HCT116 (cell line): ENCODE measurements at places on chromosomes 3 and 15. TPM values are rescaled to one million over a fixed set of nuclear protein-coding genes. Genes with fewer than 3 reads are reported as not detected.
A peak's percentile ranks its signal among the peaks of the same experiment; 100 is the strongest.

DNA sequence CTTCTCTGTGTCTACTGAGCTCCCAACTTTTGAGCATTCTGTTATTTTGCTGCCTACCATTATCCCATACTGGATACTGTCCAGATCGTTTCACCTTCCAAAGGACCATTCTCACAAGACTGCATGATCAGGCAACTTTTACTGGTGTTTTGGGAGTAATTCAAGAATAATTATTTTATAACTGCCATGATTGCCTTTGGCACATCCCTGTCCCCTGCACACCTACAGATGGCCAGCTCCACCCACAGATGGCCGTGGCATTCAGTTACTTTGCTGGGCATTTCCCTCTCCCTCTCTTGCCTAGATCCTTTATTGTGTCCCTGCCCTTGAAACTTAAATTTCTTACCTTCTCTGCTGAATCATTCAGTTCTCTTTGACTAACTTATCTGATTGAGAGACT, 263.9 kb downstream of the DIPK2A start:
- H3K4me1 ChIP-seq, result no peaks in the 10 kb centered on the region
- H3K27me3 ChIP-seq, result no peaks in the 10 kb centered on the region
- no peak overlapping the region for H3K27ac ChIP-seq
- no peak overlapping the region for H3K4me3 ChIP-seq
- no peaks in the 10 kb centered on the region for H3K36me3 ChIP-seq

- H3K27me3 ChIP-seq, result peaks cover 39% of the 10 kb centered on the region
- no peak for DNase-seq
Observed at GRCh38 chr15:60079210-60079609, 75.1 kb downstream of the FOXB1 start.

- H3K27me3 ChIP-seq, result no peaks in the 10 kb centered on the region
- H3K4me1 ChIP-seq, result no peaks in the 10 kb centered on the region
- no peak overlapping the region for H3K4me3 ChIP-seq
- no peak overlapping the region for H3K27ac ChIP-seq
Observed at GRCh38 chr15:37135225-37135624, 34.9 kb upstream of the MEIS2 start.

TRPC1 gene
- 6.1 TPM for total RNA-seq

DNA sequence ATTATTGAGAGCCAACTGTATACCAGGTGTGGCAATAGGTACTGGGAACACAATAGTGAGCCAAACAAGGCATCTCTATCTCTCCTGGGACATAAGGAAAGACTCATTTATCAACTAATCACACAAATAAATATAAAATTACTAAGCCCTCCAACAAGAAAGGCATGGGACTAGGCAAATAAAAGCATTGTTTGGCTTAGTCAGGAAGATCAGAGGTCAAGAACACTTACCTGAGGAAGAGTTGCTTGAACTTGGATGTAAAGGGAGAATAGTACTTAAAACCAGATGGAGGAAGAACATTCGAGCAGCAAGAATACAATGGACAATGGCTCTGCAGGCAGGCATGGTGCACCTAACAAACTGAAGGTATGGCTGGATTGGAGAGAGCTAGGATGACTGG, 300.7 kb downstream of the WDR72 start:
- H3K36me3 ChIP-seq, result no peaks in the 10 kb centered on the region
- H3K27ac ChIP-seq, result no peak overlapping the region
- DNase-seq, result no peak
- no peaks in the 10 kb centered on the region for H3K27me3 ChIP-seq
- no peak overlapping the region for H3K4me3 ChIP-seq

DNA sequence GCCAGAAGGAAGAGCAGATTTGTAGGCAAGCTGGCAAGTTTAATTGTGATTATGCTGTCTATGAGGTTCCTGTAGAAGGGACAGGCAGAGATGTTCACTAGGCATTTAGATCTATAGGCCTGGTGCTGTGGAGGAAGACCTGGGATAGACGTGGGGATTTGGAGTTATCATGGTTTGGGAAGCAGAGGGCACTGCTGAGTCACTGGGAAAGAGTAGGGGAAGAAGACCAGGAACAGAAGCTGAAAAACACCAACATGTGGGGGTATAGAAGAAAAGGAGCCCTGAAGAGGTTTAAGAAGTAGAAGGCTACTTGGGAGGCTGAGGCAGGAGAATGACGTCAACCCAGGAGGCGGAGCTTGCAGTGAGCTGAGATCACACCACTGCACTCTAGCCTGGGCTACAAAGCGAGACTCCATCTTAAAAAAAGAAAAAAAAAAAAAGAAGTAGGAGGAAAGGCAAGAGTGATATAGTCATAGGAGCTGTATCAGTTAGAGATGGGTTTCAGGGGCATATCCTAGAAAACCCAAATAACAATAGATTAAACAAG, 19.3 kb downstream of the GRK7 start:
- no peak overlapping the region for H3K4me3 ChIP-seq
- peak; percentile 22 for DNase-seq
- no peaks in the 10 kb centered on the region for H3K36me3 ChIP-seq
- no peaks in the 10 kb centered on the region for H3K4me1 ChIP-seq
- no peaks in the 10 kb centered on the region for H3K27me3 ChIP-seq

GRCh38 chr15:41557673-41558399, 1.2 kb upstream of the TYRO3 start:
- H3K36me3 ChIP-seq, result no peaks in the 10 kb centered on the region
- H3K27me3 ChIP-seq, result no peaks in the 10 kb centered on the region

- H3K4me3 ChIP-seq, result no peak overlapping the region
- no peak overlapping the region for H3K27ac ChIP-seq
- DNase-seq, result no peak
- H3K4me1 ChIP-seq, result no peaks in the 10 kb centered on the region
Observed at GRCh38 chr3:137767538-137768360, 3.6 kb downstream of the SOX14 start.

AADACL2 gene
- not detected for total RNA-seq

LINGO1 gene
- total RNA-seq, result 15.6 TPM

SPESP1 gene
- total RNA-seq, result not detected

DNA sequence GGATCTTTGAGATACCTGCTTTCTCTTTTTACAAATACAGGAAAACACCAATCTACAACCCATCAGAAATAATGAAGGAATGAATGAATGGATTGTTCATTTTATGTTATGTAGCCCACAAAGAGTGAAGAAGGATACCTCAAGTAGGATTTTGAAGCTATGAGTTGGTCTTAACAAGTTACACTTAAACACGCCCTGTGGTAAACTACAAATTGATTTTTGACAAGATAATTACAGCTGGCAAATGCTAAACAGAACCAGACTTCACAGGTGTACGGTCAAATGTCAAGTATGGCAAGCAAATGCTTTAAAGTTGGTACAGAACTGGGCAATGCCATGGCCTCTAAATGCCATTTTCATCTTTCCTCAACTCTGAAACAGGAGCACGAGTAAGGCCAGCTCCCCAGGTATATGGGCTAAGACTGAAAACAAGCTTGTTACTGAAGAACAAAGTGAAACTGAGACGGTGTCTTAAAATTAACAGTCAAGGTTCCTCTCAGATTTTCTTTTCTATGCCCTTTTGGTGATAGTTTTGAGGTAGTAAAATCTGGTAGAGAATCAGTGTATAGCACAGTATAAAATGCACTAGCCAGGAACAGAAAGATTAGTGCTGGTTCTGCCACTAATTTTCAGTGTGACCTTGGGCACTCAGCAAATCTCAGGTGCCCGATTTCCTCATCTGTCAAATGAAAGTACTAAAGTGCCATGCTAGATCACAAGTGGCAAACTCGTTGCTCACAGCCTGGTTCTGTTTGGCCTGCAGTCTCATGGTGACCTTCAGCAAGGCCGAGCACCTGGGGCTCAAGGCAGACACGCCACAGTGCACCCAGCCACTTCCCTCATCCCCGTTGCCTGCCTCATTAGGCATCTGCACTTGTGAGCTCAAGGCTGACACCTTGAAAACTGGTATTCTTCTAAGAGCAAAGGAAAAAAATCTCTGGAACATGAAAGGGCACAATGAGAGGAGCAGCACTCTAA, 9.5 kb downstream of the RUVBL1 start:
- H3K27ac ChIP-seq, result no peak overlapping the region
- peaks cover 44% of the 10 kb centered on the region for H3K36me3 ChIP-seq
- no peaks in the 10 kb centered on the region for H3K27me3 ChIP-seq
- peaks cover 17% of the 10 kb centered on the region for H3K4me1 ChIP-seq

GRCh38 chr3:16482770-16483531, 30.5 kb downstream of the RFTN1 start:
- no peaks in the 10 kb centered on the region for H3K27me3 ChIP-seq
- H3K4me1 ChIP-seq, result no peaks in the 10 kb centered on the region
- DNase-seq, result no peak
- H3K36me3 ChIP-seq, result no peaks in the 10 kb centered on the region
- no peak overlapping the region for H3K27ac ChIP-seq

DNA sequence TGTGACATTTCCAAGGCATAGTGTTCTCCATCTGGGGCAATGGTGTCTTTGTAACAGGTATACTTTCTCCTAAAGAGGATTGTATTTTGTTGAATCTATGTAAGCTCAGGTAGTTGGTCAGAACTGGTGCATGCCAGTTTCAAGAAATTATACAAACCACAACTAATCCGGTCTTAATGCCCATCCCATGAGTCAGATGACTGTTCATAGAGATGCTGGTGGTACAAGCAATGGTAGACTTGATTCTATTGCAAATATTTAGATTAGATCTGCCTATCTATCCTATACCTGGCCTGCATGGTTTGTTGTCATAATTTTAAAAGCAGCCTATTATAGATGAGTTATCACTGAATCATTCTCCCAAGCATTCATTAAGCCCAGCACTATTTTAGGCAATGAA, 43.5 kb downstream of the ATP13A5 start:
- H3K36me3 ChIP-seq, result no peaks in the 10 kb centered on the region
- no peak overlapping the region for H3K4me3 ChIP-seq
- H3K27me3 ChIP-seq, result peaks cover 5% of the 10 kb centered on the region; the same call in 1 of the 2 replicates

- no peaks in the 10 kb centered on the region for H3K27me3 ChIP-seq
- 0 out of 2 replicates have a peak, but pooled peaks cover 2% of the 10 kb centered on the region for H3K36me3 ChIP-seq
- H3K27ac ChIP-seq, result peak overlapping the region; percentile 2; the same call in 1 of the 2 replicates
- no peak for DNase-seq
- H3K4me1 ChIP-seq, result peaks cover 18% of the 10 kb centered on the region
- no peak overlapping the region for H3K4me3 ChIP-seq
Observed at GRCh38 chr15:88900982-88901418, 5.7 kb upstream of the HAPLN3 start.

SCAMP5 gene
- 6.2 TPM for total RNA-seq

GRCh38 chr3:14564741-14565140, 24.6 kb upstream of the GRIP2 start:
- no peaks in the 10 kb centered on the region for H3K4me1 ChIP-seq
- no peak overlapping the region for H3K27ac ChIP-seq
- H3K36me3 ChIP-seq, result no peaks in the 10 kb centered on the region

DNA sequence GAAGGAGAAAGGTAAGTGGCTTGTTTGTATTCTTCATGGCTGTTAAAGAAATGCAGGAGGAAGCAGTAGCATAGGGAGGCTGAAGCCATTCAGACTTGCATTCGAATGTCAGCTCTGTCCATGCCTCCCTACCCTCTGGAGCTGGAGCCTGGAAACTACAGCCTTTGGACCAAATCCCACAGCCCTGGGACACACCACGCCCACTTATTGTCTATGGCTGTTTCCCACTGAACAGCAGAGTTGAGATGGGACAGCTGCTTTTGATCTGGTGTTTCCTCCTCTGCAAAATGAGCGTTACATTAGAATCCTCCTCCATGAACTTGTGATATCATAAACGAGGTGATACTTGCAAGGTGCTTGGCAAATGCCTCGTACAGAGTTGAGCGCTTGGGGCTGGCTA, 3.6 kb downstream of the FAM107A start:
- H3K36me3 ChIP-seq, result no peaks in the 10 kb centered on the region
- no peak for DNase-seq
- H3K4me1 ChIP-seq, result peaks cover 10% of the 10 kb centered on the region; the same call in 1 of the 2 replicates
- H3K4me3 ChIP-seq, result no peak overlapping the region

GRCh38 chr3:117117188-117117936, 407.8 kb downstream of the TUSC7 start:
- H3K27ac ChIP-seq, result no peak overlapping the region
- no peaks in the 10 kb centered on the region for H3K36me3 ChIP-seq
- no peak overlapping the region for H3K4me3 ChIP-seq
